IMR-90 (cell line): ENCODE measurements at places on chromosomes 12 and 14.

GRCh38 chr12:46462641-46463355 lies 90.2 kb upstream of the SLC38A2 start:
- no peak for DNase-seq

DNA sequence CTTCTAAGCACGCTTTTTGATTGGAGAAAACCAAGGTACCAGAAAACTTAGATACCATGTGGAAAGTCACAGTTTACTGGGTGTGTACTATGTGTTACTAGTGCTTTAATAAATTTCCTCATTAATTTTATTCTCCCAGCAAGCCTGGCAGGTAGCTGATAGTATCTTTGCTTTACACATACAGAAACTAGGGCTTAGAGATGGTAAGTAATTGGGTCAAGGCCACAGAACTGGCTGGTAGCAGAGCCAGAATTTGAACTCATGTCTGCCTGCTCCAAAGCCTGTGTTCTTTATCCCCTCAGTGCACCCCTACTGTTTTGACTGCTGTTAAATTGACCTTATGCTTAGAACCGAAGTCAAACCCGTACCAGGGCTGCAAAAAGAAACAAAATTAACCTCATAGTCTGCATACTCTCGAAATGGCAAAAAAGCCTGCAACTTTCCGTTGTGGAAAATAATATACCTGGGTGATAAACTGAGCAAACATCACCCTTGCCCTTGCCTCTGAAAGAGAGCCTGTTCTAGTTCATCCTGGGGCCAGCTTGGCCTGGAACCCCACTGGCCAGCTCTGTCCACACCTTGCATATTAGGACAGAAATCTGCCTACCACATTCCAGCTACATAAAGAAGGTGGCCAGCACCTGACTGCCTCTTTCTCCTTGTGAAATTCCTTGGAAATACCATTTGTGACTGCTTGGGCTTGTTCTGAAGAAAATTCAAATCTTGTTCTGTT lies 118.9 kb downstream of the ETV6 start:
- DNase-seq, result no peak

DNA sequence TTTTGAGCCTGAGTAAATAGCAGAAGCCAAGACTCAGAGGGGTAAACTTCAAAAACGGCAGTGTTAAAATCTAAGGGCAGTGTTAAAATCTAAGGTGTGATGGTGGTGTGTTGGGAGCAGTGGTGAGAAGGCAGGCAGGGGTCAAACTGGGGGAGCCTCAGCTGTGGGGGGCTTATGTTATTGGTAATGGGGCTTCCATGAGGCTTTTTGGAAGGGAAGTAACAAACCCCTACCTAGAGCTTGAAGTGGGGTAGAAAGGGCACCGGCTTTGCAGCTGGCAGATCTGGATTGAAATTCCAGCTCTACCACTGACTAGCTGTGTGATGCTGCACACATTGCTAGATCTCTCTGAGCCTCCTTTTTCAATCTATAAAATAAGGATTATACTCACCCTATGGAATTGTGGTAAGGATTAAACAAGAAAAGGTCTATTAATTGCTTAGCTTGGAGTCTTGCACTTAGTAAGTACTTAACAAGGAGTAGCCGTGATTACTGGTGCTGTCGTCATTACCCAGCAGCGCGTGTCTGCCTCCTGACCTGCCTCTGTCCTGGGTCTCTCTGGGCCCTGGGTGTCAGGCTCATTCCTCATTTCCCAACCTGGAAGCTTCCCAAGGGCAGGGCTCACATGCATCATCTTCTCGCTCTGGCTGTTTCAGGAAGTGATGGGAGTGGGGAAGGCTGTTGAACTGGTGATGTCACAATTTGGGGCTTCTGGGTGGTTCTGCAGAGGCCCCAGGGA lies 18.5 kb upstream of the KRT80 start:
- DNase-seq, result peak; percentile 56

- DNase-seq, result no peak
Measured at GRCh38 chr14:96795109-96795828, 1.9 kb upstream of the VRK1 start.
